ENCODE measurements at places on chromosomes 3 and 15.
A peak's percentile ranks its signal among the peaks of the same experiment; 100 is the strongest.

DNA sequence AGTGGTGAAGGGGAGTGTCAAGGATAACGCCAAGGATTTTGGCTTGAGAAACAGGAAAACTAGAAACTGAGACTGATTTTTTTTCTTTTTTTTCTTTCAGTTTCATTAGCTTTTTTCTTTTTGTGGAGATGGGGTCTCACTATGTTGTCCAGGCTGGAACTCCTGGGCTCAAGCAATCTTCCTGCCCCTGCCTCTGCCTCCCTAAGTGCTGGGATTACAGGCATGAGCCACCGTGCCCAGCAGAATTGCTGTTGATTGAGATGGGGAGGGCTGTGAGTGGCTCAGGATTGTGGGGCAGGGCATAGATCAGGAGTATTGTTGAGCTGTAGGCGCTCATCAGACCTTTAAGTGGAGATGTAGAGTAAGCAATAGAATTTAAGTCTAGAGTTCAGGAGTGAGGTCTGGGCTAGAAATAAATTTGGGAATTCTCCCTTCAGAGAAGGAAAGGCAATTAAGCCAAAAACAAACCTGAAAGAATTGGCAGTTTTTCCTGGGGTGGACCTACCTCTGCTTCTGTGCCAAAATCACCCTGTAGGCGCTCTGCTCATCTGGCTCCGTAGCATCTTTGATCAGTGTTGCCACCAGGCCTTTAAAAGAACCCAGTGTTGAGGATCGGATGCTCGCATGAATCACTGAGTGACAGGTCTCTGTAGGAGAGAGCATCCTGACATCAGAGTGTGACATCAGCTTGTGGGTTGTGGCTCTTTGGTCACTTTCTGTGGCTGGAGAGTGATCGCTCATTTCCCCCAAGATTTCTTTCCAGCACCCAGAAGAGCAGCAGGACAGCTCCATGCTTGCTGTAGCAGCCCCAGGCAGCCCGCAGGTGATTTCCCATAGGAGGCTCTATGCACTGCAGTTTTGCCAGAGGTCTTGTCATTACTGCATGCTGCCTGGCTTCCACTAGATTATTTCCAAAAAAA is 15.8 kb downstream of the ABHD17C start:
- DNase-seq, result no peak

GRCh38 chr3:31772272-31772671 is 208.8 kb downstream of the OSBPL10 start:
- DNase-seq, result no peak

DNA sequence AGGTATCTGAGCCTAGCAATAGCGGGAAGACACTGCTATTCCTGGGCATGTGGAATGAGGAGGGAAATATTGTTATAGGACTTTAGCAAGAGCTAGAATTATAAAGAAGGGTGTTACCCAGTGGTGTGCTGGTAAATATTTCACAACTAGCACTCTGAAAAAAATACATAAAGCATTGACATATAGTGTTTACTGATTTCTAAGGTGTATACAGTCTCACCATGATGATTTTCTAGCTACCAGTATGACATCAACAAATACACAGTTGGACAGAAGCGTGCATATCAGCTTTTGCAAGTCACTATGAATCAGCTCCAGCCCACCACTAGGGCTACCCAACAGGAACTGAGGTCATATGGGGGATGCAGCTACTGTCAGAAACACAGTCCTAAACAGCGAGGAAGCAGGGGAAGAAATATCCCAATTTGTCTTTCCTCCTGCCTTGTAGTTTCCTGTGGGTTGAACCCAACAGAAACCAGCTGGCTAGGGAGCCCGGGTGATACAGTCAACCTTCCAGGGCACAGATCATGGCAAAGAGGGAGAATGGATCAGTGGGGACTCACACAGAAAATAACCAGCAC is 39.6 kb downstream of the HGD start:
- no peak for DNase-seq

DNA sequence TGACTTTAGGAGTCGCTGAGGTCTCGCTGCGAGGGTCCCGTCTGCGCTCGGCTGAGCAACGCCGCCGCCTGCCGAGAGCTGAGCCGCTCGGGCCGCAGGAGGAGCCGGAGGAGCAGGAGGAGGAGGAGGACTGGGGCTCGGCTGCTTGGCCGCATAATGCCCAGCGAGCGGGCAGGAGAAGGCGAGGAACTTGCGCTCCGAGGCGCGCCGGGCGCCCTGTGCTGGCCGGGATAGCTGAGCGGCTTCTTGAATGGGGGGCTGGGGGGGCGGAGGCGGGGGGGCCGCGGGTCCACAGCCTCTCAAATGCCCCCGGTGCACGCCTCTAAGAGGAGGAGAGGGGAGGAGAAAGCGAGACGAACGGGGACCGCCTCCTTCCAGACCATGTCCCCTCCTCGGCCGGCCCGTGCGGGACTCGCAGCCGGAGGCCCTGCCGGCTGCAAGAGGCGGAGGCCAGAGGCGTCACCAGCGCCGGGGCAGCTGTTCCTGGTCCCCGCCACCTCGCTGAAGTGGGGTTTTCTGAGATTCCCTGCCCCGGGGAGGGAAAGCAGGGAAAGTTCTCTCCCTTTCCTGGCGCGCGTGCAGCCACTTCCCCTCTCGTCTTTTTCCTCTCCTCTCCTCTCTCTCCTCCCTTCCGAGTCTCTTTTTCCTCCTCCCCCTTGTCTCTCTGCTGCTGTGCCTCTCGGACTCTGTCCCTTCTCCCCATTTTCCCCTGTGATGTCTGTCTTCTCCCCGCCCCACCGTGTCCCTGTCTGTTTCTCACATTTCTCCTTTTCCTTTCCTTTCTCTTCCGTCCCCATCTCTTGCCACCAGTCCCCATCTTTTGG is at the start of gene ADAMTS9:
ADAMTS9 (minus strand) TSS at position 220 of the 824 bp plus-strand sequence. CDS start 343 bp downstream, outside the sequence.
- DNase-seq, result peak; percentile 62

- DNase-seq, result no peak
Measured at GRCh38 chr3:139935016-139935865, at the start of gene CLSTN2. CLSTN2 (plus strand) TSS chr3:139935185.

- DNase-seq, result no peak
Measured at GRCh38 chr15:100899601-100900000, 19.6 kb upstream of the LRRK1 start.

GRCh38 chr15:70210528-70210927 is 112.8 kb upstream of the TLE3 start:
- no peak for DNase-seq

- DNase-seq, result no peak
Measured at GRCh38 chr15:25677719-25678499, 185.2 kb downstream of the ATP10A start.

DNA sequence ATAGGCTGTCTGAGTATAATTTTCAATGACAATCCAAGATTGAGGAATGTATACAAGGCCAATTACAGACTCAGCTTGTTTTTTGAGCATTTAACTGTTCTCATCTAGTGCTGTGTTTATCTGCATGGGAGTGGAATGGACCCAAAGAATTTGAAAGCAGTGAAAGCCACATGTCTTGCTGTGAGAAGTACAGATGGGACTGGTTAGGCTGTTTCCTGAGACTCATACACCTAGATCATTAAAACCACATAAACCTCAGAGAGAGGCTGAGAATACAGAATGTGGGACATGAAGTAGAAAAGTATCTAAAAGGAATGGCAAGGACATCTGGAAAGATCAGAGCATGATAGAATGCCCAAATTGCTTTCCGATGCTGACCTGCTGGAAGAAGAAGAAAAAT is 224.6 kb downstream of the NLGN1 start:
- no peak for DNase-seq

DNA sequence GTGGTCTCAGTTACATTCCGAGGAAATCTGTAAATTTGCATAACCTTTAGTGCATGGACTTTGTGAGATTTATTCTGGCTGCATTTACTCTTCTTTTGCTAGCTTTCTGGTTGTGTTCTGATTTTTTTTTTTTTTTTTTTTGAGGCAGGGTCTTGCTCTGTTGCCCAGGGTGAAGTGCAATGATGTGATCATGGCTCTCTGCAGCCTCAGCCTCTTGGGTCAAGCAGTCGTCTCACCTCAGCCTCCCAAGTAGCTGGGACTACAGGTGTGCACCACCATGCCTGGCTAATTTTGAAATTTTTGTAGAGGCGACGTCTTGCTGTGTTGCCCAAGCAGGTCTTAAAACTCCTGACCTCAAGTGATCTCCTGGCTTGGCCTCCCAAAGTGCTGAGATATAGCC is 12.6 kb downstream of the RAB5A start:
- no peak for DNase-seq

GRCh38 chr3:196537319-196537984 is 22.3 kb upstream of the SMCO1 start:
- peak; percentile 68 for DNase-seq

- no peak for DNase-seq
Measured at GRCh38 chr3:171371354-171371753, 88.9 kb downstream of the TNIK start.

GRCh38 chr3:100155128-100155527 is 40.8 kb upstream of the FILIP1L start:
- no peak for DNase-seq

DNA sequence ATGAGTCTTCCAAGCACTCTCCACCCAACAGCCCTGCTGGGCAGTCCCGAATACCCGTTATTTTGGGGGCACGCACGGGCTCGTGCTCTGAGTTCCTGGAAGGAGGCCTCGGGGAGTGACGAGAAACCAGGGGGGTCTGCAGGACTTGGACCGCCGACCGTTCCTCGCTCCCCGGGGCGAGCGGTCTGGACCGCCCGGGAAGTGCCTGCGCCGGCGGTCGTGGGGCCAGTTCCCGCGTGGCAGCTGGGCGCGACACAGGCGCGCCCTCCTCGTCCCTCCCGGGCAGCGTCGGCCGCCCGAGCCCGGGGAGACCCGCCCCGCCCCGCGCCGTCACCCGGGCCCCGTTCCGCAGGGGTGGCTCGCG is 387 bp downstream of the GNB4 start:
- DNase-seq, result no peak

DNA sequence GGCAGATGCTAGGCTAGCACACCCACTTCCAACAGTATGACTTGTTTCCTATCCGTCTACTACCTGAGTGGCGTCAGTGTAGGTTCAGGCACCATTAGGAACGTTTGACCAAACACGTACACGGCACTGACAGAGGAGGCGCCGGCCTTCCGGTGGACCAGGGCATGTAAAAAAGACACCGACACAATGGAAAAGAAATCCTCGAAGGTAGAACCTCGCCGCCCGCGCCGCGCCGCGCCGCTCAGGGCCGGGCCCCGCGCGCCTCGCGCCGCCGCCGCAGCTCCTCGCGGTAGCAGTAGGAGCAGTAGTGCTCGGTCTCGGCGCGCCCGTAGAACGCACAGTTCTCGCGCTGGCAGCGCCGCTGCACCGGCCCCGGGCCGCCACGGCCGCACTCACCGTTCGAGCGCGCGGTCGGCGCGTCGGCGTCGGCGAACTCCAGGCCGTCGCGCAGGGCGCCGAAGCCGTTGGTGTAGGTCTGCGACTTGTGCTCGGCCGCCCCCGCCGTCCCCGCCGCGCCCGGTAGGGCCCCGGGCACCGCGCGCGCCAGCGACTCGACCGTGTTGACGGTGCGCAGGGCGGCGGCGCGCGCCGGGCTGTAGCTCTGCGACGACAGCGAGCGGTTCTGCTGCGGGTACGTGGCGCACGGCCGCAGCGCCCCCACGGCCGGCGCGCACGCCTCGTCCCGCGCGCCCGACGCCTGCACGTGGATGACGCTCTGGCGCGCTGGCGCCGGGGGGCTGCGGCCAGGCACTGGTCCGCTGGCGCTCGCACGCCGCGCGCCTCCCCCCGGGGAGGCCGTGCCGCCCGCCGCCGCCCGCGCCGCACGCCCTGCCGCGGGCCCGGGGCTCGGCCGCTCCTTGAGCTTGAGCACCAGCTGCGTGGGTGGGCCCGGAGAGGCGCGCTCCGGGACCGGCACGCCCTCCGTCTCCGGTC is 156.7 kb downstream of the KLF13 start:
- peak; percentile 29 for DNase-seq

- DNase-seq, result no peak
Measured at GRCh38 chr15:98455904-98456303, 192.4 kb upstream of the IGF1R start.

- no peak for DNase-seq
Measured at GRCh38 chr3:170128977-170129431, 52.5 kb downstream of the PHC3 start.

DNA sequence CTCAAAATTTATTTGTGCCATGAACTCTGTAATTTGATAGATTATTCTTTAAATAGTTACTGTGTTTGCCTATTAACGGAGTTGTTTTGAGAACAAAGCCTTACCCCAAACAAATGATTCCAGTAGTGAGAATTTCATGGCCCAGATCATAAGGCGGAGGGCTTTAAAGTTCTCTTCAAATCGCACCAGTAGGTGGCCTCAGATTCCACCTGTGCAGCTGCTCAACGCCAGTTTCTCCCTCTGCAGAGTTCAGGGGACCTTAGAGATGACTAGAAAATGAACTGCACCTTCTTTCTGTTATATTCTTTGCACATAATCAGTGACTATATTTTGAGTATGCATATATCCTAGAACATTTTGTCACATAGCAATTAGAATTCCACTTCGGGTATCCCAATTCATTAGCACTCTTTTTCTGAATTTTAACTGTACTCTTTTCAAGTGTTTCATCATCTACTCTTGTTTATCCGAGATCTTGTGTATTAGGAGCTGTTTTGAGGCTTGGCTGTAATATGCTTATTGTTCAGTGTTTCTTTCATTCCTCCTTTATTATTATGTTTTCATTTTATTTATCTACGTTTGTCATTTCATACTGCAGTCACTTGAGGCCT is 232.6 kb upstream of the CHRM5 start:
- no peak for DNase-seq

GRCh38 chr3:50251220-50251619 is 15.2 kb downstream of the GNAI2 start:
- DNase-seq, result no peak

- DNase-seq, result peak; percentile 52
Measured at GRCh38 chr15:66850078-66850991, 148.3 kb downstream of the SMAD6 start.

DNA sequence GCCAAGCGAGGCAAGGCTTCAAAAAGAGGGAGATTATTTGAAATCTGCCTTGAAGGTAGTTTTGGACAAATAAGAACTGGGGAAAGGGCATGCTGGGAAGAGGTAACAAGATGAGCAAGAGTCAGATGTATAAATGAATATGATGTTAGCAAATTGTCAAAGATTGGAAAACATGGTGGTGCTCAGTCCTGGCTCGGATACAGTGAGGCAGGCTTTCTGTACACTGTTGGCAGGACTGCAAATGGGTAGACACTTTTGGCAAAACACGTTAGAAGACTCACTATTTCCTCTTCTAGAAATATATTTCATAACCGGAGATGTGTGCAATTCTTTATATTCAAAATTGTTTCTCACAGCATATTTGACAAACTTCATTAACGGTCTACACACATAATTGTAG is 429.9 kb downstream of the IL5RA start:
- DNase-seq, result no peak

DNA sequence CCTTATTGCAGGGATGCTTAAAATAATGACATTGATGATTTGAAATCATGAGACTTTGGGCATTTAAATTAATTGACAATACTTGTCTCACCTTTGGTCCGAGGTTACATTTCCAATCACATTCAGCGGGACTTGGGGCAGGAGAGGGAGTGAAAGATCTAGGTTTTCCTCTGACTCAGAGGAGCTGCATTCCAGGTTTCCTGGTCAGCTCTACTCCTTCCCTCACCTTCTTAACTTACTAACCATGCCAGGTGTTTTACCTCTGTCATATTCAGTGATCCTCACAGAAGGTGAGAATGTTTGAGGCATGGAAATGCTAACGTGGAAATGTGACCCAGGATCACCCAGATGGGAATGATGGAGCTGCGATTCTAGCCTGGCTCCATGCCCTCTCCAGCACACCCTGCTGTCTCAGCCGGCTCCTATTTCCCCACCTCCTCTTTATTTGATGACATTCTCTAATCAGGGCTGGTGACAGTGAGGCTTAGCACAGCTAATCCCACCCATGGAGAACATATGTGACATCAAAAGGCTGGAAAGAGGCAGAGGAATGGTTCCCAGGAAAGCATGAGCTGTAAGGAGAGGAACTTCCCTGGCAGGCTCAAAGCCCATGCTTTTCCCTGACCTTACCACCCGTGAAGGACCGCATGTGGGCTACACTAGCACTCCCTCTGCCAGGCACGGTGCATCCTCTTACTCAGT is 38.7 kb downstream of the THSD4 start:
- DNase-seq, result no peak

Data from liver (tissue), 10 donors.